ENCODE measurements at places on chromosomes 16 and 17.

GRCh38 chr17:29155227-29155965 lies 24.8 kb downstream of the MYO18A start:
- peak; percentile 62 for DNase-seq

- peak; percentile 35 for DNase-seq
Observed at GRCh38 chr16:72664056-72664508, 383.8 kb downstream of the ZFHX3 start.

- DNase-seq, result no peak
Observed at GRCh38 chr16:87838643-87839541, 30.4 kb downstream of the SLC7A5 start.

DNA sequence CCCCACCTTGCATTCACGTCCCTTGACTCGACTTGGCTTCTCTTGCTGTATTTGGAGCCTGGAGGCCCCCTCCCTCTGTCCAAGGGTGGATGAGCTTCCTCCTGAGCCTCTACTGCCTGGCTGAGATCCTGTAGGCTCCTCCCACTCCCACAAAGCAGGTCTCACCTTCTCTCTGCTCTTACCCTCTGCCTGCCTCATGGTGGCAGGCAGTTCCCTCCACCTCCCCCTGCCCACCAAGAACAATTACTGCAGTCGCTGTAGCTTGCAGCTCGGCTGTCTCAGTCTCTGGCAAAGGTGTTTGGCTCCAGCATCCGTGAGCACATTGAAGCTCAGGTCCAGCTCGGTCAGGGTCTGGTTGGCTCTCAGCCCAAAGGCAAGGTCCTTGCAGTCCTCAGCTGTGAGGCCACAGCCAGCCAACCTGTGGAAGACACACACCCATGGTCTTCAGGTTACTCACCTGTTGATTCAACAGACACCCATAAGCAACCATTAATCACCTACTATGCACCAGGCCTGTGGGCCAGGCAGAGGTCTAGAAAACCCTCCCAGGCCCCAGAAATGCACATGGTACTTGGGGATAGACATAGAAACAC lies 42.6 kb downstream of the NLRP1 start:
- DNase-seq, result no peak

DNA sequence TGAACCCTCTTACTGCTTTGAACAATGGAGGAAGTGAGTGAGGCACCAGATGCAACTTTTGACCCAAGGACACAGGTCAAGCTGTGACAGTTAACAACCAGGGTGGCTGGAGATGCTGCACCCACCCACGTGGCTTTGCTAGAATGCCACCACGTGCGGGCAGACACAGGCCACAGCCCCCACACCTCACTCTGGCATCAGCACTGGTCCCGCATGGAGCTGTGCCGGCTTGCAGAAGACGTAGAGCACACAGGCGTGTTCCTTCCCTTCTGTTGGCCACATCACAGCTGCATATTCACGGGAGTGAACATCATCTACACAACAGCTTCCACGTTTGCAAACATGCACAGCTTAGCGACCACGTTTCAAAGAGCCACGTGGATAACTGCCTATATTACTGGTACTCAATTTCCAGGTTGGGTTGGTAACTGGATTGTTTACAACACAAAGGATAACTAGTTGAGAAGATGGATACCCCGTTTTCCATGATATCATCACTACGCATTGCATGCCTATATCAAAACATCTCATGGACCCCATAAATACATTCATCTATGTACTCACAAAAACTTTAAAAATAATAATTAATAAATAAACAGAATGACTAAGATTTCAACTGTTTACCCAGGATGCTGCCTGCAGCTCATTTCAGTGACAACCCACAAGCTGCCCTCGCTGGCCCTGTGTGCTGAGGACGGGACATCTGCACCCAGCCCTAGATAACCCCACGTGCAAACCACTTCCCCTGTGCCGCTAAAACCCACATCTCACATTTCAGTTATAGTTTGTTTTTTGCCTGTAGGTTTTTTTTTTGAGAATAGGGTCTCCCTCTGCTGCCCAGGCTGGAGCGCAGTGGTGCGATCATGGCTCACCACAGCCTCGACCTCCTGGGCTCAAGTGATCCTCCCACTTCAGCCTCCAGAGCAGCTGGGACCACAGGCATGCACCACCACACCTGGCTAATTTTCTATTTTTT lies 132.0 kb downstream of the ANKRD11 start:
- no peak for DNase-seq

- DNase-seq, result no peak
Observed at GRCh38 chr16:73131156-73131862, 83.4 kb upstream of the ZFHX3 start.
